ENCODE measurements at places on chromosomes 11 and 22. TPM values are rescaled to one million over a fixed set of nuclear protein-coding genes. Genes with fewer than 3 reads are reported as not detected.
A peak's percentile ranks its signal among the peaks of the same experiment; 100 is the strongest.

The EFCAB6 gene
- total RNA-seq: 2.0 TPM

The VPREB3 gene
- not detected for total RNA-seq

The KIRREL3 gene
- not detected for total RNA-seq

- H3K4me3 ChIP-seq: no peak overlapping the region
- no peak overlapping the region for H3K27ac ChIP-seq
- DNase-seq: no peak
- H3K27me3 ChIP-seq: peaks cover 31% of the 10 kb centered on the region
- no peaks in the 10 kb centered on the region for H3K36me3 ChIP-seq
Observed at GRCh38 chr22:50732681-50733080, 5.3 kb upstream of the ACR start.

GRCh38 chr22:17369439-17370025 is at the start of gene CECR2:
Gene CECR2 (plus strand): TSS chr22:17369460. CDS start chr22:17369784, 324 bp downstream.
- H3K27ac ChIP-seq: peak within 1 kb of the TSS; percentile 89
- DNase-seq: peak; percentile 83
- H3K4me1 ChIP-seq: peaks cover 10% of the 10 kb centered on the region
- peak within 1 kb of the TSS; percentile 60 for H3K4me3 ChIP-seq
- peaks cover 88% of the 10 kb centered on the region for H3K27me3 ChIP-seq

DNA sequence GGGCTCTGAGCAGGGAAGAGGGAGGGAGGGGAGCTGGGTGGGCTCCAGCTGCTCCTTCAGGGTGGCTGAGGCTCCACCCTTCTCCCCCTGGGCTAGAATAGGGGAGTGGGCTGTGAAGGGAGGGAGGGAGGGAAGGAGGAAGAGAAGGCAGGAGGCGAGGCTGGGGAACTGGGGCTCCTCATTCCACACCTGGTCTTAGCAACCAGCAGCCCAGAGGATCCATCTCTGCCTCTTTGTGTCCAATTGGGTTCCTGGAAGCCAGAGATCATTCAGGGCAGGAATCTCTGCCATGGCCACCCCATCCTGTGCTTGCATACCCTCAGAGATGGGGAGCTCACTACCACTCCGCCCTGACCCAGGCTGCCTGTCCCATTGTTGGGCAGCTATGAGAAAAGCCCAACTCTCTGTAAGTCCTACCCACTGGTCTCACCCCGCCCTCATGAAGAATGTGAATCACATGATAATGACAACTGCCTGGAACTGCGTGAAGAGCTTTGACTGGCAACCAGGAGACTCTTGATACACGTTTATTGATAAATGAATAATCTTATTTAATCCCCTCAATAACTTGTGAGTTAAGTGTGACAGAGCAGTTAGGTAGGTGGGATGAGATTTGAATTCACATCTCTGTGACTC is 7.9 kb downstream of the NCF4 start:
- no peak overlapping the region for H3K4me3 ChIP-seq
- H3K27me3 ChIP-seq: no peaks in the 10 kb centered on the region
- no peak for DNase-seq
- peaks cover 35% of the 10 kb centered on the region for H3K4me1 ChIP-seq

DNA sequence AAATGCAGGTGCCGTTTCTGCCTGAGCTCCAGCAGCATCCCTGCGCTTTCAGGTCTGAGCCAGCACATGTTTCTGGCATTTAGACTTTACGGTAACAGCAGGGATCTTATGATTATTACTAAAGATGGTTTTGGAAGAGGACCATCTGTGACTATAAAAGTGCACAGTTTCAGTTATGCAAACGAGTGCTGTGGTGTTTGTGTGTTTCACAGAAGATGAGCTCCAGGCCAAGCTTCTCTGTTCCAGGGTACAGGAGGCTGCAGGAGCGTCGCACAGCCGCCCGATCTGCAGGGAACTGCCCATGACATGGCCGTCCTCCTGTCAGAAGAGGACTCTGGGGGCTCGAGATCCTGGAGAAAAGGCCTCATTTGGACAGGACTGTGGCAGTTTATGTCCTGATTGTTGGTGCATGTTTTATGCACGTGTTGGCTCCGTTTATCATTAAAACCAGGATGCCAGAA is 297.3 kb downstream of the TBC1D22A start:
- DNase-seq: no peak
- no peak overlapping the region for H3K4me3 ChIP-seq
- H3K27me3 ChIP-seq: no peaks in the 10 kb centered on the region
- no peaks in the 10 kb centered on the region for H3K4me1 ChIP-seq
- H3K27ac ChIP-seq: no peak overlapping the region

All from left lung (tissue), 14 donors.